Activated T-cell treated with anti-CD3 and anti-CD28 coated beads, Interleukin-2, amount 50 U/mL, for 48 hours (primary cell): ENCODE measurements at places on chromosomes 16 and 17.

DNA sequence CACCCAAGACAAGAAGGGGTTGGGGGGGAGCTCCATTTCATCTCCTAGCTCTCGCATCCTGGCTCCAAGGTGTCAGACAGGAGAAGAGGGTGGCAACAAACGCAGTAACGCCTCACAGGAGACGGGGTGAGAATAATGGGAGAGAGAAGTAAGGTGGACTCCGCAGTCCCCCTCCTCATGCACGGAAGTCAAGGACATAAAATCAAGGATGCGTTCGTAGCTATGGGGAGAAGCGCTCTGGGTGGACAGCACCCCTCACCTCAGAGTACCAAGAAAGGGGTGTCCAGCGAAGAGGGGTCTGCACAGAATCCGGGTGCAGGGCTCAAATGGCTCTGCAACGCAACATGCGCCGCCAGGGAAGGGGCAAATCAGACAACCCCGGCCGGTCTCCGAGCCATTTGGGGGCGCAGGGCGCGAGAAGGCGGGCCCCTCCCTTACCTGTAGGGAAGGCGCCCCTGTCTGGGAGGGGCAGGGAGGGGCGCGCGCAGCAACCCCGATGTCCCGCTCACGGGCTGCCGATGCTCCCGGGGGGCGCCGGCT is 555 bp downstream of the HDAC5 start:
- peak; percentile 50 for DNase-seq

DNA sequence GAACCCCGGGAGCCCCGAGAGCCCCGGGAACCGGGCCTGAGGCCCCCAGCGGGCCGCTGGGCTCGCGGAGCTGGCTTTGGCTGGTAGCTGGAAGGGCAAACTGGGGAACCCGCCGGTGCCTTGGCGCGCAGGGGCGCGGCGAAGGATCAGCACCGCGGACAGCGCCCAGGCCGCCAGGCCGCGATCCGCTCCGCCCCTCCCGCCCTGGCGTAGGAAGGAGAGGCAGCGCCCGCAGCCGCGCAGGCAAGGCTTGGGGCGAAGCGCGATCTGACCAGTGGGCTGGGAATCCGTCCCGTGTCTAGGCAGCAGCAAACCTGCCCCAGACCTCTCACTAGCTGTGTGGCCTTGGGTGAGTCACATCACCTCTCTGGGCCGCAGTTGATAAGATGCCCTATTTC is 331 bp upstream of the CCDC92B start:
- peak; percentile 81 for DNase-seq

DNA sequence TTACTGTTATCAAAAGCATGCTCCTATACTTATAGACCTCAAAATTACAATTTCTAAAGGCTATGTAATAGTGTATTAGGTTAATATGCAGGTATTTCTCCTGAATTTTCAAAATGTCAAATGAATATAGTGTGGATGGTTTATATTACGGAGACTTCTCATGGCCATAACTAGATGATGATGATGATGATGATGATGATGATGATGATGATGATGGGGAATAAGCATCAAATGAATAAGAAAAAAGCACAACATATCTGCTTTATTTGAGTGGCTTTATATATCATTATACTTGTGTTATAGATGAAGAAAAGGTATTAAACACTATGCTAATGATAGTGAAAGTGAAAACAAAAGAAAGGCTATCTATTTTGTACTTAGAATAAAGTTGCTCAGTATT is 53.9 kb downstream of the CDC27 start:
- no peak for DNase-seq

- DNase-seq = no peak
Observed at GRCh38 chr17:39115135-39115534, 36.3 kb downstream of the PLXDC1 start.

DNA sequence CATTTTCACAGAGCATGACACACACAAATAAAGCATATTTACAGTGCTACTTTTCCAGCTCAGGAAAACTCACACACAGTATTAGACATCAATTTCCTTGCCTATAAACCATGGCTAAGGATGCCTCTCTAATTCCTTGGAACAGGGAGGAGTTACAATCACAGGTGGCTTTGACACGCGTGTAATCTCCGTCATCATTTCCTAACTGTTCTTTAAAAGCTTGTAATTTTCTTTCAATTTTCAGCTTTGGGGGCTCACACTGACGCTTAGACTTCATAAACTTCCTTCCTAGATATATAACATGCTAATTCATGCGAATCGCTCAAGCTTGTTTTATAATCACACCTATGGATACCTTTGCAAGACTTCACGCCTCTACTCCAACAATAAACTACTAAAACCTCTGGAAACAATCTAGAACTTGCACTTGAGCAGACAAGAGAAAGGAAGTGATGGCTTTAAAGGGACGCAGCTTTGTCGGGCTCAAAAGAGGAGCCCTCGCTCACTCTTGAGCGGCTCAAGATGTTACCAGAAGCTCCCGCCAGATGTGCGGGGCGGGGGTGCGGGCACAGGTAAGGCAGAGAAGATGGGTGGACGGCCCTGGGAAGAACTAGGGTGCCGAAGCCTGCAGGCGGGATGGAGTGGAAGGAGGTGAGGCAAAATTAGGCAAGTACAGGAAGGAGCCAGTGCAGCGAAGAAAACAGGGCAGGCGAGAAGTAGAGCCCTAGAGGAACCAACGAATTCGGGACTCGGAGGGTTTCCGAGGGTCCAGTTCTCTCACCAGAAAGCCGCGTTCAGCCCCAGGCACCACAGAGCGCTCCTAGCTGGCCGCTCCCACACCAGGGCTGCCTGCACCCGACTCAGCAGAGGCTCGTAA is 631 bp downstream of the RETREG3 start:
- no peak for DNase-seq

DNA sequence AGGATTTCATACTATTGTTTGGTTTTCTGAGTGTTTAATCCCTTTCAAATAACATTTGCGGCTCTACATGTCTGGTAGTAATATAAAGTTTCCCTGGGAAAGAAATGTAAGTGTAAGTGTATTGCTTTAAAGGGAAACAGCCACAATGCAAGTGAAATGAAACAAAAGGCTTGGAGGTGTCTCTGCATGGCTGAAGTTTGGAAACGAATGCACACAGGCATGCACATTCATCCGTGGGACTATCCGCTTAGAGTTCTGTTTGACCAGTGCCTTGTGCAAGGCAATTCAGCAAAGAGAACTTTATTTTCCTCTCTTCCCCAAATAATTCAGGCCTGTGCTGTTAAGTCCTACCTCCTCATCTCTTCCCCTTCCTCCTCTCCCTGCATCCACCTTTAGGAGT is 56.1 kb upstream of the MRTFB start:
- no peak for DNase-seq

DNA sequence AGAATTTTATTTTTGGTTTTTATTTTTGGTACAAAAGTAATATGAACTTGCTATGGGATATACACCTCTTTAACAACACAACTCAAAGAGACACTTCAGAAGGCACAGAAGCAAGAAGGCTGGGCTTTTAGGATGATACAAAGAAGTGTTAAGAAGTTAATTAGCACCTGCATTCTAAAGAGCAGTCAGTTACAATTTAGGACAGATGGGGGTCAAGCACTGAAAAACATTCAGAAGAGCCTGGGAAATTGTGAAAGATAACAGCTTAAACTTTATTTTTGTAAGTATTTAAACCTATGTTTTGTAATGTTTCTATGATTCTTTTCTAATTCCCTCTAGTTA is 163.5 kb downstream of the CDH8 start:
- DNase-seq = no peak

DNA sequence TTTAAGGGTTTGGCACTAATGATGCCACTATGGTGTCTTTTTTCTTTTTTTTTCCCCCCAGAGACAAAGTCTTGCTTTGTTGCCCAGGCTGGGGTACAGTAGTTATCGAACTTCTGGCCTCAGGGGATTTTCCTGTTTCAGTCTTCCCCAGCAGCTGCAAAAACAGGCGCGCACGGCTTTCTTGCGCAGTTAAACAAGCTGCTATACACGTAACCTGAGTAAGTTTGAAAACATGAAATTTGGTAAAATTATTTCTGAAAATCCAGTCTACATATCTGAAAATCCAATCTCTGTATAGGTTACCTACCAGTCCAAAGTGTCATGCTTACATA is 11.8 kb downstream of the TEX14 start:
- no peak for DNase-seq
